NCI-H460 (cell line): ENCODE measurements at places on chromosomes 7 and 10. TPM values are rescaled to one million over a fixed set of nuclear protein-coding genes. Genes with fewer than 3 reads are reported as not detected.

Gene GATA3
- total RNA-seq: 0.12 and 0.23 TPM in 2 replicates

Gene SFR1
- 13.0 and 13.8 TPM in 2 replicates for total RNA-seq

Gene SCART1
- 0.92 and 1.2 TPM in 2 replicates for total RNA-seq

Gene ADRB1
- 2.4 and 2.6 TPM in 2 replicates for total RNA-seq

Gene CALHM3
- total RNA-seq: not detected in 2 replicates

Gene OPALIN
- total RNA-seq: not detected in 2 replicates

Gene ITGA8
- not detected in 2 replicates for total RNA-seq

Gene NOS3
- total RNA-seq: 0.30 and 0.46 TPM in 2 replicates
